ENCODE measurements at places on chromosomes 5 and 9.

GRCh38 chr9:128482186-128482585, 22.3 kb upstream of the GLE1 start:
- DNase-seq = no peak

- no peak for DNase-seq
These were observed 261.0 kb downstream of the SEMA5A start for GRCh38 chr5:9284781-9285307.

DNA sequence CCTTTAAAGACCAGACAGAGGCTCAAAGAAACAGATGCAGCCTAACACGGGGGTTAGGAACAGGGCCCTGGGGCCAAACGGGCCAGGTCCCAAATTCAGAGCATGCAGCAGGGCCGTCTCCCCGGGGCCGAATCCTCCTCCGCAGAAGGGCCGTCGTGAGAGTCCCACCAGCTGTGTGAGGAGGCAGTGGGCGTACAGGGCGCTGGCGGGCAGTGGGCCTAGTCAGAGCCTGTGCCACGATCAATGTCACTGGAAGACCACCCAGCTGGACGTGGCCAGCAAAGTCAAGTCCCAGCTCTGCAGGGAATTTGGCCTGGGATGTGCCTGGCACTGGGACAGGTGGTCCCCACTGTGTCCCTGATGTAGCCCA, 15.8 kb upstream of the FCN2 start:
- no peak for DNase-seq

DNA sequence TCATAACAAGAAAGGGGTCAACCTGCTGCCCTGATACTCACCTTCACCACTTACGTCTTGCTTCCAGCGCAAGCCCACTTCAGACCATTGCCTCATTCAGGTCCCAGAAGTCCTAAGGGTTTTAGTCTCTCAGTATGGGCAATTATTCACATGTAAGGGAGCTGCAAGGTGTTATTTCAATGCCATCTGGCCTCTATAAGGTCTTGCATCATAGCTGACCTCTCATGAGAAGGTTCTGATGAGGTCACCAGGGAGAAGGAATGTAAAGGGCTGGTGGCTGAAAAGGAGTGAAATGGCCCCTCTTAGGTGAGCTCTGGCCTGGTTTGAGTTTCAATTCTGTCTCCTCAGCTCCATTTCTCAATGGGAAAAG, 1.5 kb upstream of the MARCHF3 start:
- DNase-seq = no peak

Measured in D721Med (cell line).